Activated T-cell treated with anti-CD3 and anti-CD28 coated beads, Interleukin-2, amount 50 U/mL, for 72 hours (primary cell): ENCODE measurements at places on chromosomes 4 and X. TPM values are rescaled to one million over a fixed set of nuclear protein-coding genes. Genes with fewer than 3 reads are reported as not detected.

DNA sequence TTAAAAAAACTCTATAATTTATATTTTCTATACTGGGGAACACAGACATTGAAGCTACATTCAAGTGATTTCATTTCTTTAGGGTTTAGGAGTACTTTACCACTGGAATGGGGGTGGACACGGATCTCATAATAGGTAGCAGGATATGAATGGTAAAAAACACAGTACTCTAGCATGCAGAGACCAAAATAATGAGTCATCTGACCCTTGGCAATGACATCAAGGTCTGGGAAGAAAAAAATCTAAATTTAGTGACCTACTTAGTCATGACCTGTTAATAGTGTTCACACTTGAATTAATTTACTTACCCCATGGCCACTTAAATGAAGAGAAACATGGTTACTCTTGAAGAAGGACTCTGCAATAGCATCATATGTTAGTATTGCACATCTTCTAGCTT lies 187.9 kb downstream of the EPHA5 start:
- no peak for DNase-seq

- DNase-seq = no peak
Observed at GRCh38 chrX:94743478-94743877, 1069.5 kb downstream of the FAM133A start.

- no peak for DNase-seq
Observed at GRCh38 chrX:153831429-153832150, 1.2 kb upstream of the PDZD4 start.

ADRA2C gene
- total RNA-seq = not detected

TMPRSS11B gene
- not detected for total RNA-seq

DNA sequence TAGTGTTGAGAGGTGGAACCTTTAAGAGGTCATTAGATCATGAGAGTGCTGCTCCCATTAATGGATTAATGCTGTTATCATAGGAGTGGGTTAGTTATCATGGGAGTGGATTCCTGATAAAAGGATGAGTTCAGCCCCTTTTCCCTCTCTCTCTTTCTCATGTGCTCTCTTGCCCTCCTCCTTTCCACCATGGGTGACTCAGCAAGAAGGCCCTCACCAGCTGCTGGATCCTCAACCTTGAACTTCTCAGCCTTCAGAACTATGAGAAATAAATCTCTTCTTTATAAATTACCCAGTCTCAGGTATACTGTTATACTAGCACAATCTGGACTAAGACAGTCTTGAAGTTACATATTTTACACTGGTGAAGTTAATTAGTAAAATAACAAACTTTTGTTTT lies 10.0 kb upstream of the CDKL5 start:
- DNase-seq = no peak

TCEAL6 gene
- 0.25 TPM for total RNA-seq

GRCh38 chrX:71650333-71650969 lies 16.9 kb upstream of the LOC101059915 start:
- DNase-seq = peak; percentile 26

SSX3 gene
- total RNA-seq = not detected

NLGN3 gene
- 2.9 TPM for total RNA-seq

GRCh38 chrX:104921584-104922205 lies 298.8 kb downstream of the TEX13A start:
- no peak for DNase-seq

NUDT10 gene
- 2.1 TPM for total RNA-seq

GRCh38 chrX:97763981-97764380 lies 880.3 kb downstream of the RPA4 start:
- no peak for DNase-seq
